Posterior vena cava (tissue), 2 donors: ENCODE measurements at places on chromosomes 4 and X.

DNA sequence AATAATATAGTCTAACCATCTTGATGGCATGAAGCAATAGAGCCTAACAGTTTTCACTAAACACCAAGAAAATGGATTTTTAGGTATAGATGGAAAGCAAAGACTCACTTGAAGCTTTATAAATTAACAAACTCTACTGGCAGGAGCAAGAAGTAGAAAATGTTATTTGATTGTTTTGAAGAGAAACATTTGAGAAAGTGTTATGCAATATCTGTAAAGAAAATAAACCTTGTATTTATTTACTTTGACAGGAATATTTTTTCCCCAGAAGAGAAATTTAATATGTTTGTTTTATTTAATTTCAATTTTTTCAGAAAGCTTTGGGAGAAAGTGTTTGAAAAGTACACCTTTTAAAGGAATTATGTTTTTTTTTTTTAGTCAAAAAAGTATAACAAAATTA, 139.0 kb downstream of the STIM2 start:
- DNase-seq: no peak

GRCh38 chrX:134806707-134807038, 148.4 kb upstream of the PLAC1 start:
- DNase-seq: no peak

GRCh38 chr4:2289311-2289954, 27.5 kb upstream of the MXD4 start:
- DNase-seq: peak; percentile 45

DNA sequence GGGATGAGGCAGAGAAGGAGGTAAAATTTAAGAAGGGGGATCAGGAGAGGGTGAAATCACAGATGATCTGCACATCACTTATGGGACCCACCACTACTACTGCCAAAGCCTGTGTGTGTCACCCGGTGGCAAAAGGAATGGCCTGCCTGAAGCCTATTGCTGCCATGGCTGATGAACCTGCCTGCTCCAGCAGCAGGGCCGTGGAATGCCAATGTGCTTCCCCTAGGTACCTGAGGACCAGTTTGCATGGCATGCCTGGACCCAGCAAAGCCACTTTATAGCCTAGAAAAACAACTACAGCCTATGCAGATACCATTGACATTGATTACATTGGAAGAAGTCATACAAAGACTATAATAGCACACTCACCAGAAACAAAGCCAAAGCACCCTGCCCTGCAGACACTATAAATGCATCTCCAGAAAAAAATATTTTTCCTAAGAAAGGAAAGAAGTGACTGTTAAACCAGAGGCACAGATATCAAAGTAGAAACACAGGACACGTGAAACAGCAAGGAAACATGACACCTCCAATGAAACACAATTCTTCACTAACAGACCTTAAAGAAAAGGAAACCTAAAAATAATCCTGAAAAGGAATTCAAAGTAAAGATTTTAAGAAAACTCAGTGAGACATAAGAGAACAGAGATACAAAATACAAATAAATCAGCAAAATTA, 680.7 kb upstream of the GRID2 start:
- DNase-seq: no peak

- DNase-seq: no peak
Observed at GRCh38 chr4:11467931-11468330, 39.2 kb upstream of the HS3ST1 start.

GRCh38 chr4:56879996-56880395, 27.7 kb upstream of the REST start:
- DNase-seq: no peak

- DNase-seq: peak; percentile 56
Observed at GRCh38 chr4:8083086-8083825, 75.4 kb downstream of the ABLIM2 start.

DNA sequence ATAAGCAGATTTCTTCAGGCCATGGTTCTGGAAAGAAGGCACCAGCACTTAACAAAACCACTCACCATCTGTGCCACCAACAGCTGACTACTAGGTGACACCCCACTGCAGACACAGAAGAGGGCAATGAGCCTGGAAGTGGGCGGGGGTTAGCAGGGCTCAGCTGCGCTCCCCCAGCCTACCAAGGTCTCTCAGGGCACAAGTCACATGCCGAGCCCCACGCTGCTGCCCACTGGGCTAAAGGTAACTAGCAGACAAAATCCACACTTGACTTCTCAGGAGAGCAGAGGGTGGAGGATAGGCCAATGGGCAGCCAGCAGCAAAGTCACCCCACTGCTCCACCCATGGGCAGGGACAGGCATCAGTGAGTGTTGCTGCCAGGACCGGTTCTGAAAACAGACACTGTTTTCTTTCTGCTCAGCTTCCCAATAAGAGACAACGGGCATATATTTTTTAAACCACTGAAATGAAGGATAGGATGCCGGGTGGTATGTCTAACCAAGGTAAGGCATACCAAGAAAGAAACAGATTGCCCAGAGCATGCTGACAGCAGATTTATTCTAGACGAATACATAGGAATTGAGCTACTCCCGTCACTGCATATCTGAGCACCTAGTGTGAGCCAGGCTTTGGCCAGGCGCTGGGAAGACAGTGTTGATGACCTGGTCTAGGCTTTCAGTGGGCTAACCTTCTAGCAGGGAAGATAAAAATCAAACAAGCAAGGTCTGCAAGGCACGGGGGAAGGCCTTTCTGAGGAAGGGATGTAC, 20.1 kb downstream of the ACSL1 start:
- no peak for DNase-seq

DNA sequence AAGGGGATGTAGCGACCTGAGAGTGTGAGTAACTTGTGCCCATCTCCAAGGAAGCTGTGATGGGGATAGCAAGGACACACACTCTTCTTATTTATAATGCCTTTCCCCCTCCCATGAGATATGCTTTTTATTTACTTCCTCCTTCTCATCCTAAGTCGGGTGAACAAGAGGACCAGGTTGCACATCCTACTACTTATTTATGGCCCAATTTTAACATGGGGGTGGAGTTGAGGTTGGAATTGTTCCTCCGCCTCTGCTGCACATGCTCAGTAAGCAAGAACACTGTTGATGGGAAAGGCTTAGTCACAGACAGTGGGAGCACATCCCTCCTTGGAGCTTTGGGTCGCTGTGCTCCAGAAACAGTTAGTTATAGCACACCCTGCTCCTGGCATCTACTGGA, 15.2 kb upstream of the TLR8 start:
- no peak for DNase-seq
